Lower lobe of right lung (tissue), 2 donors: ENCODE measurements at places on chromosomes 13 and 19.

GRCh38 chr19:50897191-50897607 lies 14.0 kb downstream of the KLK4 start:
- DNase-seq: no peak

DNA sequence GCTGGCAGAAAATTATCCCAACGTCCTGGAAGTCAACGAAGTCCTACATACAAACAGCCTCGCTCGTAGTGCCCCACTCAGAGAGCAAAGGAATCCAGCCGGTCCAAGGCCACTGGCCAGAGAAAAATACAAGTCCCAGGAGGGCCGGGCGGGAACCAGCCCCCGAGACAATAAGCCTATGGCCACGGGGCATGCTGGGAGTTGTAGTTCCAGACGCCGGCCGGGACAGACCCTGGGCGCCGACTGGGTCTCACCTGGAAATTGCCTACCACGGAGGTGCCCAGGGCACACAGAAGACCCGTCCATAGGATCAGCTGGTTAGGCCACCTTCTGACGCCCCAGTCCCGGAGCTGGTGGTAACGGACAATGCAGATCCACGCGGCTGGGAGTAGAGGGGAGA lies 5.4 kb downstream of the TMEM150B start:
- DNase-seq: no peak

DNA sequence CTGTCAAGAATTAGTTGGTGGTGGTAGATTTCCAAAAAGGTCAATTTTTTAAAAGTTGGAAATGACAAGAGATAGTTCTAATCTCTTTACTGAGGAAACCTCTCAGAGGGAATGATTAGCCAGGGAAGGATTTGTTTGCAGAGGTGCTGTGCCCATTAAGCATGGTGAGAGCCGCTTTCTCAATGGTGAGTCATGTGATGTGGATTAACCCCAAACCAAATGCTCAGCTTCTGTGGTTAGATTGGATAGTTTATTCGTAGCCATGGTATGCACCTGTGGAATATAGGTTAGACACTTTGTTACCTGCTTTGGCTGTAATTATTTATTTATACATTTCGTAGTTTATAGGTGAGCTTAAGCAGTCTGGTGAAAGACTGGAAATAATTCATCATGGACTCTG lies 7.1 kb downstream of the HNRNPM start:
- DNase-seq: no peak

GRCh38 chr13:41995336-41995735 lies 34.4 kb upstream of the VWA8 start:
- no peak for DNase-seq

- no peak for DNase-seq
Measured at GRCh38 chr13:31195616-31196015, 4.2 kb upstream of the B3GLCT start.
